Fibroblast of skin of right biceps (primary cell): ENCODE measurements at places on chromosomes 2 and 18.

DNA sequence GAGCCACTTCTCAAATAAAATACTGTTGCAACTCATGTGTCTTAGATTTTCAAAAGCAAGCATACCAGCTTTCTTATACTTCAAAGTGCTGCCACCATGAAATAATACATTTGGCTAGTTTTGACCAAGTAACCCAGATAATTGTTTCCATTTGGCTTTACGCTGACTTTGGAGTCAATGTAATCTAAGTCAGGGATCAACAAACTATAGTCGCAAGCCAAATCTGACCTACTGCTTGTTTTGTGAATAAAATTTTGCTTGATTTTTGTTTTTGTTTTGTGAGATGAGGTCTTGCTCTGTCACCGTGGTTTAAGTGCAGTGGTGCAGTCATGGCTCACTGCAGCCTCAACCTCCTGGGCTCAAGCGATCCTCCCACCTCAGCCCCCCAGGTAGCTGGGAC, 65.0 kb downstream of the OXER1 start:
- DNase-seq: no peak

DNA sequence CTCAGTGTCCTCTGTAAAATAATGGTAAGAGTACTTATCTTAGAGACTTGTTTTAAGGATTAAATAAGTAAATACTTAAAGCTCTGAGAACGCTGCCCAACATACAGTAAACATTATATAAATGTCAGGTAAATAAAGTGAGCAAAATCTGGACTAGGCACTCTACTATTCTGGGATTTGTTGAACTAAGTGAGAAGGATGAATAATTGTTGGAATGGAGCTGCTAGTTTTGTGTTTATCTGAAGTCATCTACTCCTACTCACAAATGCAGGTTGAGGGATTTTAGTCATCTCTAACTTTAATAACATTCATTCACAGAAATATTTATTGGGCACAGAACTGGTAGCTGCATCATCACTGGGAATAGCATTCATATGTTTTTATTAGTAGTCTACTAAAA, 103.4 kb downstream of the MEIS1 start:
- peak; percentile 18 for DNase-seq

DNA sequence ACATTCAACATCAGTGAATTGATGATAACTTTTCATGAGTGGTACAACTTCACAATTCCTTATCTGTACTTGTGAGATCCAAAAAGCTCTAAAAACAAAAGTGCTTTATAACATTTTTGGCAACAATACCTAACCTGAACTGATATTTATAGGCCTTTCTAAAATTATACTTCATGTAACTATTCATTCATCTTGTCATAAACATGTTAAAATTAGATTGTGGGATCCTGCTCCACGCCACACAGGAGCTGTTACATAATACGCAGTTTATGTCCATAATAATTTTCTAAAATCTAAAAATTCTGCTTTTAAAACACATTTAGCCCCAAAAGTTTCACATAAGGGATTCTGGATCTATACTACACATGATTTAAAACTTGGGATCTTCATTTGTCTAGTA, 908.5 kb upstream of the CHAC2 start:
- DNase-seq: no peak

DNA sequence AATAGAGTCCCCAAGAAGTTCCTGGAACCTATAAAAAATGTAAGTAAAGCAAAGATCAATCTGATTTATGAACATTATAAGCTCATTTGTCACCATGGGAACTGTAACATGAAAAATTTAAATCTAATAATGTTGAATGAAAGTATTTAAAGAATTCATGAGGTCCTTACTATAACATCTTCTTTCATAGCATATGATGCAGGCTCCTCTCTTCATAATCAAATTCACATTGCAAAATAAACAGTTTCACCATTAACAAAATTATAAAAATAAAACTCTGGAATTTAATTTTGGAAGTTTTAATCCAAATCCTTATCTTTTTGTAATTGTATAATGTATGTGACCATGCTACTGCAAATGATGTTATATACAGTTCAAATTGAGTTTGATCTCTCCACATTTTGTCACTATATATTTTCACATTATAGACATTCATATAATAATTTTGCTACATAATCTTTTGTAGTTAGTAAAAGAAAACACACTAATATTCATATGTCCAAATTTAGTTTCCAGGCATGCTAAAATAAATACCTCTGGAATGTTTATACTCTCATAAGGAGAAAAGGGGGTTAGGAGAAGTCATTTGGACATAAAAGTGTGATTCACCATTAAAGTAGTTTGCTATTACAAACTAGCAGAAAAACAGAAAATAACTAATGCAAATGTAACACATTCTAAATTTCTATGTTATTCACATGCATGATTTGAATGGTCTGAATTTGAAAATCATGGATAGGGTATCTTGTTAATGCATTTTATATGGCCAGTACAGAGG, 954.1 kb downstream of the DSC3 start:
- DNase-seq: peak; percentile 27

GRCh38 chr2:76825140-76825970, 696.8 kb downstream of the LRRTM4 start:
- DNase-seq: no peak

DNA sequence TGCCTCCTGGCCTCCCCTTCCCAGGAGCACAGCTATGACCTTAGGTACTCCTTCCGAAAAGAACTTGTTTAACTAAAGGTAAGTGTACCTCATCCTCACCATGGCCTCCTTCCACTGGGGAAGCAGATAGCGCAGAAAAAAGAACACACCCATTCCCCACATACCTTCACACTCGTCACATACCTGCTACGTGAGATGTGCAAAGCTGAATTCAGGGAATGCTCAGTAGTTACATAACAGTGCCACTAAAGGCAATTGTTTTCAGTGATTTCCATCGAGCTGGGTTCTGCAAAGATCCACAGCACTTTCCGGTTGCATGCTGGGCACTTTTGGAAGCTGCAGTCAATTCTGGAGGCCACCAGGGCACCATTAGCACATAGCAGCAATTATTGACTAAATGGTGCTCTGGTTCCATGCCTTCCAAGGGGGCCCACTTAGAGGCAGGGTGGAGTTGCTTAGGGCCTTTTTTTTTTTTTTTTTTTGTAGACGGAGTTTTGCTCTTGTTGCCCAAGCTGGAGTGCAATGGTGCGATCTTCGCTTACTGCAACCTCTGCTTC, 41.0 kb downstream of the PAX8 start:
- no peak for DNase-seq

DNA sequence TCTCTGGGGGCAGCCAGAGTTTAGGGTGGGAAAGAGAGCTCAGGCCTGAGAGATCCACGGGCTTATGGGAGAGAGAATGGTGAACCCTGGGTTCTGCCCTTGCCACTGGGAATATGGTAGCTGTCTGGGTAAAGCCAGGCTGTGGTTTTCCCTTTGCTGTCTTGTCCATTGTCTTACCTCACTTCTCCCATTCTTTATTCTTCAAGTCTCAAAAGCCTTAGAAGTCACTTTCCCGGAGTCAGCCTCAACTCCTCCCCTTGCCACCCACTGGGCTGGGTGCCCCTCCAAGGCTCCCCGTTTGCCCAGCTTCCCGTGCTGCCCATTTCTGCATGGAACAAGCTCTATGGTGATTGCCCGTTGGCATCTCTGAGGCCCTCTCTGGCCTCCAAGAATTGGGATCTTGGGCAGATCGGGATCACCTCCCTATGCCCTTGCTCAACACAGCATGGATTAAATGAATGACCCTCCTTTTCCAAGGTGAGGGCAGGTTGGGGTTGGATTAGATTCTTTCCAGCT, 228.2 kb downstream of the HAUS1 start:
- DNase-seq: no peak

DNA sequence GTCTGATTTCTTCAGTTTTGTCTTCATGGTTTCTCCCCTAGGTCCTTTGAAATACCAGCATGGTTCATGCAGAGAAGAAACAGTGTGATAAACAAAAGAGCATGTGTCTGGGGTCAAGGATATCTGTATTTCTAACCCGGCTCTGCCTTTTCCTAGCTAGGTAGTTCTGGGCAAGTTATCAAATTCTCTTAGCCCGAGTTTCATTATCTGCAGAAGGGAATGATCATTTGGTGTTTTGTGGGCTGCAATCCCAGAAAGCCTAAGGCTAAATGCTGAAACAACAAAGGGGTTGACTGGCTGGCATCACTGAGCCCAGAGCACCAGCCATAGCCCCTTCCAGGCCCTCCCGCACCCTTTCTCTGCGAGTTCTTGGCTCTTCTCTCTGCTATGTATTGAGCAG, 51.7 kb upstream of the DAPL1 start:
- DNase-seq: no peak

- DNase-seq: no peak
These were observed 326.7 kb downstream of the METTL4 start for GRCh38 chr18:2244641-2245040.

DNA sequence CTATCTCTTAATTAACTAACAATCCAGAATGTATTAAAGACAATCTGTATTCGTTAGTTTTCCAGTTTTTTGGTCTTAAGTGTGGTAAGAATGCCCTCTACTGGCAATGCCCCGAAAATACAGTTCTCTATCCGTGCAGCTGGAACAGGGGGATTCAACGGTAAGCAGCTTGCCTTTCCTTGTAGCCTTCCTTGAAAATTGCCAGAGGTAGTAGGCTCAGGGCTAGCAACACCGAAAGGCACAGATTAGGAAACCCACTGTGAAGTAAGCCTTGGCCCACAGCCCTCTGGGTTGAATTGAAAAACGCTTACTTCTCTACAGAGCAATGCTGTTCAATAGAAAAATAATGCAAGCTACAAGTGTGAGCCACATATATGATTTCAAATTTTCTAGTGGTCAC, 17.1 kb upstream of the VPS4B start:
- DNase-seq: peak; percentile 56

GRCh38 chr2:84861539-84861938, 19.3 kb downstream of the TRABD2A start:
- no peak for DNase-seq

- no peak for DNase-seq
These were observed 22.4 kb downstream of the COLEC11 start for GRCh38 chr2:3617198-3617890.

DNA sequence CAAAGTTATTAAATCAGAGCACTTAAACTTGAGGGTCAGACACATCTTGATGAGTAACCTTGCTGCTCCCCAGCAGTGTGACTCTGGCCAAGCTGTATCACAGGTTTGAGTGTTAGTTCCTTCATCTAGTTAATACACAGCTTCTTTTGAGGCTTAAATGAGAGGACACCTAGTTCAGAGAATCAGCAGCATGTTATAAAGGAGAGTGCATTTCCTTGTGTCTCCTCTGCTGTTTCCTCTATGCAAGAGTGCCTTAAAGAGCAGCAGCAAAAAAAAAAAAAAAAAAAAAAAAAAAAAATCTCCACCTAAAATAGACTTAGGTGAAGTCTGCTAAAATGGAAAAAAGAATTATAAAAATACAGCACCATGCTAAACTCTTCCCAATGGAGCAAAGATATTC, 261.9 kb downstream of the TCF4 start:
- no peak for DNase-seq

DNA sequence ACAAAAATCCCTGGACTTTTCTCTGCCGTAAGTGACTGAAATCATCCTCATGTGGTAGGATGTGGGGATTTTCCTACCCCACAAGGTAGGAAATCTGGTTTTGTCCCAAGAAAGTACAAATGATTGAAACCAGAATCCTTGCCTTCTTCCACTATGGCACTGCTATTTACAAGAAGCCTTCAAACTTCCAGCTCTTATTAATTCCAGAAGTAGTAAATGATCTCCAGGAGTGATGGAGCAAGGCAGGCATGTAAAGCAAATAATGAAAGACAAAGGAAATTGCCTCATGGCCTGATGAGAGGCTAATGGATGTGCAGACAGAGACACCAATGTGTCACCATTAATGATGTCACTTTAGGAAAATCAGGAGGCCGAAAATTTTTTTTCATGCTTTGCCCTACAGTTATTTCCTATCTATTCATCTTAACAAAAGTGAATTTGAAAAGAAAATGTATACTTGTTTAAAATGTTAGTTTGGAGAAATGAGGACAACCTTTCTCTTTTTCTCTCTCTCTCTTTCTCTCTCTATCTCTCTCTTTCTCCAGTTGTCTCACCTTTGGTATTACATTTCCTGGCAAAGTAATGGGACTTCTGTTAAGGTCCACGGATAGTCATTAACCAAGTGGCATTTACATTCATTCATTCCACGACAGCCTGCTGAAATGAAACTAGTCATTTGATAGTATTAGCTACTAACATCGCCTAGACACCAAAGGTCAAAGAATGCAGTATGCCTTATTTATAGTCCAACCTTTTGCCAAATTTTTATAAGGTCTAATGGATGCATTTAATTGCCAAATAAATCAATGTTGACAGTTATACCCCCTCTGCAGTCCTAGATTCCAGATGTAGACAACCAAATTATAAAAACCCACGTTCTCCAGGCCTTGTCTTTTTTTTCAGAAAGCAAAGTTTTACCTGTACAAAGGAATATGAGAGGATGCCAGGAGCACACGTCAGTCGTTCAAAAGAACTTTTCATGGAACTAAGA, 5.0 kb upstream of the EVA1A start:
- peak; percentile 88 for DNase-seq

DNA sequence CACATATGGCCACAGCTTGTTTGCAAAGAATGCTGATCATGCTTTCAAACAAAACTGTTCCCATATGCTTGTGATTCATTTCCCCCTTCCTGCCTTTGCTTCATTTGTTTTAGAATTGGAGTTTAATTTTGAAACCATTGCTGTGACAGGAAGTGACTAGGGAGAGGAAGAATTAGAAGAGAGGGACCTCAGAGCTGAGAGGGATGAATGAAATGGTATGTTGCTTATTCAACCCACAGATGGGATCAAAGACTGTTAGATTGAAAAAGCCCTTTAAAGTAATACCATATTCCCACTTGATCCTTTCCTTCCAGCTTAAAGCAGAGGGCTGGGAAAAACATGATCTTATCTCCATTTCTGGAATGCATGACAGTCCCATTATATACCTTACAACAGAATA, 106.2 kb upstream of the RNF152 start:
- DNase-seq: peak; percentile 98

- DNase-seq: no peak
These were observed 288.5 kb downstream of the NAPG start for GRCh38 chr18:10814336-10814735.

DNA sequence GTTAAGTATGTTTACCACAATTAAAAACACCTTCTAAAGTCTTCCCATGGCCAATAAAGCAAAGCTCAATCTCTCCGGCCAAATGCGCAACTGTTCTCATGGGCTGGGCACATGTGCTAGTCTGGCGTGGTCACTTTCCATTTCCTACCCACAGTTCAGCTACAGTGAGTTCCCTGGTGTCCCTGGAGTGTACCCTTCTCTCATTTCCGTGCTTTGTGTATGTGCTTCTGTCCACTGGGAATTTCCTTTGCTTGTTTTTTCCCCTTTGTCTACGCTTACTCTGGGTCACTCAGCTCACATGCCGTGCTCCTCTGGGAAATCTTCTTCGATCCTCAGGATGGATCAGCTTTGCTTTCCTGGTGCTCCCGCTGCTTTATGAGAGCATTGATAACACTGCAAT, 69.6 kb upstream of the GYPC start:
- no peak for DNase-seq

- DNase-seq: no peak
These were observed 117.0 kb upstream of the ARL5A start for GRCh38 chr2:151945186-151945585.

- no peak for DNase-seq
These were observed 170.0 kb downstream of the TSN start for GRCh38 chr2:121925466-121925865.

GRCh38 chr2:188773075-188773474, 201.1 kb upstream of the COL3A1 start:
- DNase-seq: peak; percentile 39
